ENCODE measurements at places on chromosomes 5 and 9.
A peak's percentile ranks its signal among the peaks of the same experiment; 100 is the strongest.

DNA sequence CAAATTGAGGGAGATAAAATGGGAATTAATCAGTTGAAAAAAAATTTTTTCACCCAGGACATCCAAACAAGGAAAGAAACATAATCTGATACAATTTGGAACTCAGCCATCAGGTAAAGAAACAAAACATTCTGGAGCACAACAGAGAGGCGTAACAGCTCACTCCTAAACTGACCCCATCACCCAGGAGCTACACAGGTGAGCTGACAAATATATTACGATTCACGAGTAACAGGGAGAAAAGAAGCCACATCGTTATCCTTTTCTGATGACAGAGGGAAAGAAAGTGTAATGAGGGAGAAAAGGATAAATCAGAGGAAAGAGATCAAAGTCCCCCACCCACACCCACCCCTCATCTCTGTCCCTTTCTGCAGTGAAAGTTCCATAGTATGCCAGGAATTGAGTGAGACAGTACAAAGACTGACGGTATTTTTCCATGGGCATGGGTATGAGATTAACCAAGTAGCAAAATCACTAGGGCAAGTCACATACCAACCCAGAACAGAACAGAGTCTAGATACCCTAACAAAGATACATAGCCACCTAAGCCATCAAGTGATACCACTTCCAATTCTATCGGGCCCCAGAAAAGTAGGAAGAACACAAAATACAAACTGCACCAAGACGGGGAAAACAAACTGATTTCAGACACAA, 45.4 kb downstream of the TMEM245 start:
- no peak for DNase-seq

DNA sequence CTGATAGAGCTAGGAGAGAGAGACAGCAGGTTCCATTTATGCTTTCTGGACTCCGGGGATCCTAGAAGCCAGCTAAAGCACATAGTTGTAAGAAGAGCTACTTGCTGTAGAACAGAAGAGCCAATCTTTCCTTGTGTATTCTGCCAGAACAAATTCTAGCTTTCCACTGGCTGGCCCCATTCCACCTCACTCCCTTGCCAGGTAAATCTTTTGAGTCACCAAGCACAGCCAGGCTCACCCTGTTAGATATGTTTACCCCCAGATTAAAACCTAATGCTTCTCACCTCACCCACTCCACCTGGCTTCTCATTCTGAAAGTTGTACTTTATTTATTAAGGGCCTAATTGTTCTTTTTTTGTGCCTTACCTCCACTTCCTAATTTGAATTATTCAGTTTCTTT, 48.9 kb upstream of the CHD1 start:
- DNase-seq = no peak

DNA sequence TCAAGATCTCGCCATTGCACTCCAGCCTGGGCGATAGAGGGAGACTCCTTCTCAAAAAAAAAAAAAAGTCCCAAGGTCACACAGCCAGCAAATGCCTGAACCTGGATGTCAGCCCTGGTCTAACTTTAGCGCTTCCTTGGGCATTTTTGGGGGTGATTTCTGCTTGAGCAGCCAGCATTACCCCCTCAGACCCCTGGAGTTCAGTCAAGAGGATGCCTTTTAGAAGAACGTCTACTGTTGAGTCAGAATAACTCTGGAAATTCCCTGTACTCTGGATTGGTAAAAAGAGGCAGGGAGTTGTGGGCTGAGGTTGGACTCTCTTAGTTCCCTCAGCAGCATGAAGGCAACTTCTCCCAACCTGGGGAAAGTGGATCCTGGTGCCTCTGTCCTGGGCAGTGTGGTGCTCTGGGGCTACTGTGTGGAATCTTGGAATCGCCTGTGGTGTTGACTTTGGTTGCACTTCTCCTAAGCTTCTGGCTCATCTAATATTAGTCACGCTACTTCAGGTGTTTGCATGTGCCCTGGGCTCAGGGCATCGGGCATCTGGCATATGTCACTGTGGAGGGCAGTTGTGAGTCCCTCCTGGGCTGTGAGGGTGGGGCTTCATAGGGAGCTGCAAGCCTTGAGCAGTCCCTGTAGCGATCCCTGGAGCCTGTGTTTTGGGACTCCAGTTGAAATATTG, 32.2 kb downstream of the STXBP1 start:
- DNase-seq = no peak

DNA sequence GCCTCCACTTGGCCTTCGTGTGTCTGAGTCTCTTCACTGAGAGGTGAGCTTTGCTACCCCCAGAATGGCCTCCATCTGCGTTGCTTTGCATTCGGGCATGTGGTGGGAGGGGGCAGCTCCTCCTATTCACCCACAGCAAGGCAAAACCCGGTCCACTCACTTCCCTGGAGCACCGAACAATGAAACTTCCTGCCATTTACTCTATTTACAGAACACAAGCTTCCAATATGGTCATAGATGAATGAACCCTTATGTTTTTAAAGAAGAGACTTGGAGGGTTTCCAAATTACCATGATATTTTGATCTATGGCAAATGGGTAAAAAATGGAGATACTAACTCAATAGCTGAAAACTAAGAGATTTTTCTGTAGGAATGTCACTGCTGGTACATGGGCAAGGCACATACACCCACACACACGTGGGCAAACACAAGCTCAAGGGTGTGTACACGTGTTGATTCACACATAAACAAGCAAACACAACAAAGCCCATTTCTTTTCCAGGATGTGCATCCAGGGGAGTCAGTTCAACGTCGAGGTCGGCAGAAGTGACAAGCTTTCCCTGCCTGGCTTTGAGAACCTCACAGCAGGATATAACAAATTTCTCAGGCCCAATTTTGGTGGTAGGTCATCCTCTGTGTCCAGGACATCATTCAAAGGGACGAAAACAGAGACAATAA, 5.2 kb downstream of the GABRP start:
- DNase-seq = no peak

- no peak for DNase-seq
Observed at GRCh38 chr5:39073767-39074016, 507 bp downstream of the RICTOR start.

GRCh38 chr5:101271416-101271815, 368.3 kb upstream of the ST8SIA4 start:
- no peak for DNase-seq

DNA sequence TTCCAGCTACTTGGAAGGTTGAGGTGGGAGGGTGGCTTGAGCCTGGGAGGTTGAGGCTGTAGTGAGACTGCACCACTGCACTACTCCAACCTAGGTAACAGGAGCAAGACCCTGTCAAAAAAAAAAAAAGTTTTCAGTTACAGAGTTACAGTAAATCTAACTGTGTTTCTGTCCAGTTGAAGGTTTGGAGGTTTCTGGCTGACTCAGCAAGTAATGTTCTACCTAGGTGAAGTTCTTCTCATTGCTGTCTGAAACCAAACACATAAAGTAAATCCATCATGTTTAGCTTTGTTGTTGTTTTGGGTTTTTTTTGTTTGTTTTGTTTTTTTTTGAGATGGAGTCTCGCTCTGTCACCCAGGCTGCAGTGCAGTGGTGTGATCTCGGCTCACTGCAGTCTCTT, 7.9 kb upstream of the ANKHD1 start:
- no peak for DNase-seq

DNA sequence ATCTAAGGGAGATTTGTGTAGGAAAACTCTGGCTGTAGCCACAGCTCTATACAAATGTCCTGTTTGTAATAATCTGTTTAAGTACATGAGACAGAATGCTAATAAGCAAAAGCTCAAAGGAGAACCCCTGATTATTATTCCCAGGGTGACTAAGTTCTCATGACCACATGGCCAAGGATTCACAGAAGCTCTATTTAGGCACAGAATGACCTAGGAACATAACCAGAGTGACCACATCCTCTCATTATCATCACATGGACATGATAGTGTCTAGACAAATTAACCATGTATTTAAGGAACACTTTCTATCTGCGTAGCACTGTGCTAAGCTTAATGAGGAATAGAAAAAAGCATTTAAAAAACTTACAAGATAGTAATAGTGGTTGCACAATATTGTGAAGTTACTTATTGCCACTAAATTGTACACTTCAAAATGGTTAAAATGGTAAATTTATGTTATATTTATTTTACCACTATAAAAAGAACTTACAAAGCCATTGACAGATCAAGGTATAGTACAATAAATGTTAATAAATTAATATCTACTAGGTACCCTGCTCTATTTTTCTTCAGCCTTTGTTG, 56.3 kb downstream of the STX17 start:
- DNase-seq = no peak

DNA sequence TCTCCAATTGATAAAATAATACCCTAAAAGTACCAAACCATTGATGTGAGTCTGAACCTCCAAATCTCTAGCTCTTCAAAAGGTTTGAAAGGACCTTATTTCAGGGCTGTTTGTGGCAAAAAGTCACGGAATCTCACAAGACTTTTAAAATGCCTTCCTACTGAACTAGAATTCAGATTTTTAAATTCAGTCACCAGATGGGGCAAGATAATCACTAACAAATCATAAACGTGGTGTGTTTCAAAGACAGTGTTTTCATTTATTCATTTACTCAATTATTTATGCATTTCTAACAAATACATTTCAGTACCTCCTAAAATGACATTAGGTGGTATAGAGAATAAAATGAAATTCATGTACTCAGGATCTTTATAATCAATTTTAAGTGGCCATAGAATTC, 68.2 kb upstream of the SMC2 start:
- no peak for DNase-seq

DNA sequence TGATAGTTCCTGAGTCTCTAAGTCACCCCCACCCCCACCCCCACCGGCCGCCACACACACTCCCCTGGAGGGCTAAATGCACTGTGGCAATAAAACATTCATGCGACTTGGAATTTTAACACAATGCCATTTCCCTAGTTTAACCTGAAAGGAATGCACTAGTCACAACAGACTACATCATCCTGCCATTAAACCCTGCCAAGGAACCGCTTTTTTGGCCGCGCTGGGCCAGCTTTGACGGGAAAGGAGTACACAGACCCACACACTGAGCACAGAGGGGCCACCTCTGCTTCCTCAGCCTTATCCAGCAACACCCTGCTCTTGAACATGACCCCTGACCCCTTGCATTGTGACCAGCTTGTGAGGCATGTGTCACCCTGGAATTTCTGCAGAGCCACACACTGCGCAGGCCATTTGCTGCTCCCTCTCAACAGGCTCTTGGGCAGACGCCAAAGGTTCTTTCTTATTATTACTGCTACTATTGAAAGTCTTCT, 165.3 kb downstream of the BNC2 start:
- peak; percentile 53 for DNase-seq

DNA sequence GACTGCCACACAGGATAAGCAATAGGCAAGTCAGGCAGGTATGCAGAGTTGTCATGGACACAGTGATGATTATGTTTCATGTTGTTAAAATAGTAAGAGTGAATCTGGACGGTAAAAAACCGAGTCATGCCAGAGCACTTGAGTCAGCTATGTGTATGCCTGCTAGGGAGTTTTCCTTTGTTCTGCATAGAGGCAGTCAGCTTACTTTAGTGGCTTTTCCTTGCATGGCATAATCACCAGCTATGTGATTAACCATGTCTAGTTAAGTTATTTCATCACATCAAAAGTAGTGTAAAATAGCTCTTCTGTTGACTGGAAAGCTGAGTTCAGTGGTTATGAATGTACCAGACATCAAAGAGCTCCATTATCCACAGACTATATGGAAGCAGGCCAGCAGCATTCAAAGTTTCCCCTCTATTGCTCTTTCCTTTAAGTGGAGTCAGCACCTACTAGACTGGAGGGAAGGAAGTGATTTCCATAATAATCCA, 989.8 kb downstream of the TLE1 start:
- DNase-seq = no peak

DNA sequence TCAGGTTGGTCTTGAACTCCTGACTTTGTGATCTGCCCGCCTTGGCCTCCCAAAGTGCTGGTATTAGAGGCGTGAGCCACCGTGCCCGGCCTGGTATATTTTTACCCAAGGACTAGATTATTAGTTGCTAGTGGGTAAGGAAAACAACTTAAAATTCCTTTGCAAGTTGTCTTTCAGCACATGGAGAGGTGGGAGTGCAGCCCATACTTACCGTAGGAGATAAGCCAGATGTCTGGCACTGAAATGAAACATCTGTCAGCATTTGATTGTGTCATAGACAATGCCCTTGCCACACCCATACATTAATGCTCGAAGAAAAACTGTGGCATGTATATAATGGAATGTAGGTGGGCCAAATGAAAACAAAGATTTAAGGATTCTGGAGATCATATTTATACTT, 36.6 kb upstream of the ANKH start:
- DNase-seq = no peak

- DNase-seq = peak; percentile 77
Observed at GRCh38 chr9:95268681-95269080, 48.8 kb downstream of the FANCC start.

DNA sequence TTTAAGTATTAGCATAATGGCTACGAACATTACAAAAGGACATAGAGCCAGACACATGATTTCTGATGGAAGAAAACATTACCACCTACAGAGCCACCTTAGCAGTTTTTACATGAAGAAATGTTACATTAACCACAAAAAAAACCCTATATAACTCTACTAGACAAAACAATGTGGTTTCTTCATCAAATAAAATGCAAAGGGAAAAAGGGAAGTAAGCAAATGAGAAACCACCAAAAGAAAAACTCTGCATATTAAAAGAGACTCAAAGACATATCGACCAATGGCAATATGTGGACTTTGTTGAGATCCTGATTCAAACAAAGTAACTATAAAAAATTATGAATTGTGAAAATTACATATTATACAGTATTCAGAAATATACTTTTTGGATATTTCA, 132.7 kb downstream of the TSSK1B start:
- no peak for DNase-seq

DNA sequence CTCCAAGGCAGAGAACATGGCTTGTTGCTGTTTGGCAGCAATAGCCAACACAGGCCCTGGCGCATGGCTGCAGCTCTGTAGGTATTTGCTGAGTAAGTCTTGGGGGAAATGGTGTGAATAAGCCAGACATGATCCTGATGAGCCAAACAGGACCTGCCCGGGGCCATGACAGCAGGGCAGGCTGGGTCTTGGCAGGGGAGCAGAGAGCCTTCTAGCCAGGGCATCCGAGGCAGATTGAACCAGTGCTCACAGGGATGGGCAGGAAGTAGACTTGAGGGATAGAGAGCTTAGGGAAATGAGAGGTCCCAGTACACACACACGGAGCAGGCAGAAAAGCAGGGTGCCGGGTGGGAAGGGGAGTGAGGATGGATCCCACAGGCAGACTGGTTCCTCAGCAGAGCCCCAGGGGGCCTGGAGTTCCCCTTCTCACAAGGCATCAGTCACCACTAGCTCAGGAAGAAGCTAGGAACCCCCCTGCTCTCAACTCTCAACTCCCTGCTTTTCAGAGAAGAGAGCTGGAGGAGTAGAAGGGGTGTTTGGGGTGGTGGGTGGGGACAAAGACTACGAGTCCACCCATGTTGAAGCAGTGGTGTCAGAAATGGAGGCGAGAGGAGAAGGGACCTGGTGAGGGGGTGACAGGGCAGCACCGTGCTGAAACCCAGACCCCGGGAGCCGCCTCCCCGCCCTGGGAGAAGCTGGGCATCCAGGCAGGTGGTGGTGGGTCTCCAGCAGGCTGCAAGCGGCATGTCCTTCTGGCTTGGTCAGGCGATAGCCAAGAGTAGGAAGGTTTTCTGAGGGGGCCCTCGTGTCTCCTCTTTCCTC, 111.1 kb downstream of the RGS3 start:
- DNase-seq = no peak
